ENCODE measurements at places on chromosomes 12 and 14. TPM values are rescaled to one million over a fixed set of nuclear protein-coding genes. Genes with fewer than 3 reads are reported as not detected.

DNA sequence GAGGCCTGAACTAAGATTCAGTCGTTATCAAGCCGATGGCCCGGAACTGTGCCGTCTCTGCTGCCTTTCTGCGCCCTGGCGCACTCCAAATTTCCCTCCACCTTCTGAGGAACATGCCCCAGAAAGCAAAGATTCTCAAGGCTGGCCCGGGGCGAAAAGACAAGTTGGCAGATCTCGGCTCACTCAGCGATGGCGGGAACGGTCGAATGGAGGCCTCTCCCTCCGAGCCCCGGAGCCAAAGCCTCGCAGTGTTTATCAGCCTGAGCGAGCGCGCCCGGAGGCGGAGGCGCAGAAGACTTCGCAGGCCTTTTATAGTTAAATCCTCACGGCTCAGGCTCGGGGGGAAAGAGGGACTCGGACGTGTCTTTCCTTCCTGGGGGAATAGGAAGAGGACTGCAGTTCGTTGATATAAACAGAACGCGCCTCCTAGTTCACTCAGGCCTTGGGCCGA, 5.6 kb downstream of the TBX5 start:
- DNase-seq, result no peak

- peak; percentile 26 for DNase-seq
Measured at GRCh38 chr12:13171921-13172859, 24.3 kb upstream of the EMP1 start.

DNA sequence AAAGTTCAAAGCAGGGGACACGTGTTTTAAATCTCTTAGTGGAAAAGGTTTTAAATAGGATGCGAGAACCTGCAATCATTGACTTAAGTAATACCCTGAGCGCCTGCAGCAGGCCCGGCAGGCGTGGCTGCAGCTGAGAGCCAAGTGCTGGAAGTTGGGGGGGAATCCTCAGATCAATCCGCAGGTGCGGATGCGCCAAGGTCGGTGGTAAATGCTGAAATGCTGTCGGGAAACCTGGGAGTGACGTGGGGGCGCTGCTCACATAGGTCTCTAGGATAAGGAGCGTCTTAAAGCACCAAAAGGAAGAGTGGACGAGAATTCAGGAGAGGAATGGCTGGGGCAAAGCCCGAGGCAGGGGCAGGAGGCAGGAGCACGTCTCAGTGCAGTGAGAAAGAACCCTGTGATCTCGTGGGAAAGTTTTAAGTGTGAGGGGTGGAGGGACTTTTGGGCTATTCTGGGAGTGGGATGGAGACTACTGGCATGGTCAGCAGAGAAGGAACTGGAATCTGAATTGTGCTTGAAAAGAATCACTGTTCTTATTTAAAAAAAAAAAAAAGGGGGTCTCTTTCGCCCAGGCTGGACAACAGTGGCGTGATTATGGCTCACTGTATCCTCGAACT, 883 bp upstream of the CDCA4 start:
- DNase-seq, result no peak

DNA sequence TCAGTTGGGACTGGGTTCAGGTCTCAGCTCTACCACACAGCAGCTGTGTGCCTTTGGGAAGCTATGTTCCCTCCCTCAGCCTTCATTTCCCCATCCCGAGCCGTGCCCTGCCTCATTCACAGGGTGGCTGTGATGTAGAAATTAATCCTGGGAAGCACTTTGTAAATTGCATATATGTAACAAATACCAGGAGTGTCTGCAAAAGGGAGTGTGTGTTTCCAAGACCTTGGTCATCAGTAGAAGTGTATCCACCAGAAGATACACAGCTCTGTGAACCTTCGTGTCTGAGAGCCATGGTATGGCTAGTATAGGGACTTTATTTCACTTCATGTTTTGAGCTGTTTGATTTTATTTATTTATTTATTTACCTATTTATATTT, 26.1 kb downstream of the ALDH2 start:
- DNase-seq, result no peak

GRCh38 chr14:33943096-33943883, 7.6 kb downstream of the EGLN3 start:
- DNase-seq, result no peak

GRCh38 chr14:85798856-85799255, 268.9 kb downstream of the FLRT2 start:
- no peak for DNase-seq

DNA sequence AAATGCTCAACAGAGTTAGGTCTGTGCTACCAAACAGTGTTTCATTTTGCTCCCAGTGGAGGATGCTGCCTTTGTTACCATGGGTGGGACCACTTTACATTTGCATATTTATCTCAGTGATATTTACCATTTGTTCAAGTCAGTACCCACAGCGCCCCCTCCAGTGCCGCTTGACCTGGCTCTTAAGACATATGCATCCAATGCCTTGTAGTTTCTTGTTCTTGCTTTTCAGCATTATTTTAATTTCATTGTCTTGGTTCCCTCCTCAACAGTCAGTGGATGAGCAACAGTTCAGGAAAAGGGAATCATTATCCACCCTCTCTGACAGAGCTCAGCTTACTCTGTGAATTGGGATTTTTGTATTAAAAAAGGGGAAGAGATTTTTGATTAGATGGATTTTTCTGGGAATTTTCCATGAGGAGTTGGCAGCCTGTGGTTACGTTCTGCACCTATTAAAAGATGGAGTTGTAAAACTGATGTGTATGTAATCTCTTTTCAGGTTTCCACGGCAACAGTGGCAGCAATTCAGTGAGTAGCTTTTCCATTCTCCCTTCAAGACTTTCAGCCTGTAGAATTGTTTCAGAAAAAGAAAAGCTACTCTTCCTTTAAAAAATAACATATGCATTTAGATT, 240.5 kb upstream of the DAAM1 start:
- no peak for DNase-seq

- DNase-seq, result no peak
Measured at GRCh38 chr14:73833034-73833433, 18.6 kb upstream of the PTGR2 start.

GRCh38 chr14:73713206-73713802, 880 bp downstream of the PNMA1 start:
- DNase-seq, result no peak

DNA sequence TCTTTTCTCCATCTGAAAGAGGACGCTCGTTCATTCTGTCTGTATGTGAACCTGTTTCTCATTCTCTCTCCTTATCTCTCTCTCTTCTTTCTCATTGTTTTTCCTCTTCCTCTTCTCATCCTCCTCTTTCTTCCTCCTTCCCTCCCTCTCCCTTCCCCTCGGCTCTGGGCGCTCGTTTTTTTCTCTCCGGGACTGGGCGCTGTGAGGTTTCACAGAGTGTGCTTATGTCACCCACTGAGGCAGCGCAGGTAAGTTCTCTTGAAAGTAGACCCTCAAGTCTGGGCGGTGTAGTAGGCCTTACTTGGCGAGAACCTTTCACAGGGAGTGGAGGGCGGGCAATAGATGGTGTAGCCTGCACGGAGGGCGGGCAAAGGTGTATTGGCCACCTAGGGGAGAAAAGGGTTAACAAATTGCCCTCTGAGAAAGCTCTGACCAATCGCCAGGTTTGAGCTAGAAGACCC, 4.5 kb upstream of the SIX1 start:
- DNase-seq, result no peak

GRCh38 chr12:55979069-55979468, 5.2 kb downstream of the RAB5B start:
- no peak for DNase-seq

- no peak for DNase-seq
Measured at GRCh38 chr14:70602254-70602653, 1.8 kb upstream of the MED6 start.

DNA sequence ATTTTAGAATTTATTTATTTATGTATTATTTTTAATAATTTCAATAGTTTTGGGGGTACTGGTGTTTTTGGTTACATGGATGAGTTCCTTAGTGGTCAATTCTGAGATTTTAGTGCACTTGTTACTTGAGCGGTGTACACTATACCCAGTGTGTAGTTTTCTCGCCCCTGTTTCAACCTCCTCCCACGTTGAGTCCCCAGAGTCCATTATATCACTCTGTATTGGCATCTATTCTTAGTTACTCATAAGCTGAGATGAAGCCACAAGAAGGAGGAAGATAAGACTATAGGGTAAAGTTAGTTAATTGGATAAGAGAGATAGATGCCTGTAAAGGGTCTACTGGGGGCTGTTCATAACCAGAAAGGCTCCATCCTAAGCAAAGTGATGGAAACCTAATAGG, 4.0 kb downstream of the C1S start:
- DNase-seq, result no peak

- no peak for DNase-seq
Measured at GRCh38 chr12:112716099-112717093, 75.2 kb upstream of the RPH3A start.

- DNase-seq, result no peak
Measured at GRCh38 chr14:105733081-105734065, 207.0 kb downstream of the TMEM121 start.

GRCh38 chr14:51382506-51382905, 142.5 kb downstream of the TMX1 start:
- DNase-seq, result no peak

The LTBR gene
- total RNA-seq, result 141 TPM

The NPFF gene
- total RNA-seq, result not detected

The CLEC4D gene
- total RNA-seq, result 1.7 TPM

The KRT3 gene
- total RNA-seq, result not detected

The GNB3 gene
- total RNA-seq, result 0.42 TPM

The ASCL1 gene
- not detected for total RNA-seq

Measured in esophagus muscularis mucosa (tissue), 4 donors.